ENCODE measurements at places on chromosomes 2 and 18.
A peak's percentile ranks its signal among the peaks of the same experiment; 100 is the strongest.

DNA sequence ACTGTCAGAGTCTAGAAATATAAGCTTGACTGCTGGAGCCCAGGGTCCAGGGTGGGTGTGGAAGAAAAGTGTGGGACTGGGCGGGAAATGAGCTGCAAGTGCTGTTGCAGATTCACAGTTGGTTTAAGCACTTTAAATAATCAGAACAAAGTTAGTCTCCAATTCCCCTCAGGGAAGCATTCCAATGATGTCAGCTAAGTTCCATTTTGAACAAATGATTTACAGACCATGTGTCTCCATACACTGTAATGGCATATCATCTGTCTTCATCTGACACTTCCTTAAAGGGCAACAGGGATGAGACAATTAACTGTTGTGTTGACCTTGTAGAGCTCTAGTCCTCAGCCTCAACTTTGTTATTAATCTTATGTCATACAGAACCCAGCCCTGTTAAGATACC is 31.5 kb upstream of the REG3A start:
- DNase-seq = no peak

DNA sequence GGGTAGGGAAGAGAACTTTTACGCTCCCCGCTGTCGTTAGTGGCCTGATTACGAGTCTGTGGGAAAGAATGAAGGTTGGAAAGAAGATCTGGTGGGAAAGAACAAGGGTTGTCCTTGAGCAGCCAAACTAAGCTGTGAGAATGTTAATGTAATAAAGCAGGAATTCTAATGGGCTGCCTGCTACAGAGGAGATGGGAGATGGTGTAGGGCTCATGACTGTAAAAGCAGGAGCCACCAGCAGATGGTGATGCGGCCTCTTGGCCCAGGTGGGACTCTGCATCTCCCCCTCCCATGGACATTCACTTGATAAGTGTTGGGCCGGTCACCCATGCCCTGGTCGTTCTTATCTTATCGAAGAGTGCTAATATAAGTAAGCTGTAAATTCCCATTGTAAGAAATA is 150.0 kb downstream of the NEDD4L start:
- no peak for DNase-seq

DNA sequence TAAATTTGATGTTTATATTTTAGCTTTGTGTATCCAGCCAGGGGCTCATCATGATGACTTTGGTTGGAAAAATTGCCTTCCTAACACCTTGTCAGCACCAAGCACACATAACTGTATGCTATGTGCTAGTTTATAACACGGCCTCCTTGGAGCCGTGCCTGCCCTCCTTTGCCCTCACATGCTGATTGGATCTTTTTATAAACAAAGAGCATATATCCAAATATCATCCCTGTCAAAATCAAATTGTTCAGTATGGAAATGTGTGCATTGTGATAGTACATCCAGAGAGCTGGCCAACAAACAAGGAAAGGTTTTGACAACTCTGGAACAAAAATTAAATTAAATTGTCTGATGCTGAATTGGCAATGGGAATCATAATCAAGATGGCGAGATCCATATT is 241.5 kb downstream of the DCDC2C start:
- DNase-seq = no peak

- DNase-seq = peak; percentile 77
Measured at GRCh38 chr2:141331127-141331526, 799.7 kb downstream of the LRP1B start.

- DNase-seq = peak; percentile 94
Measured at GRCh38 chr2:203804070-203804469, 63.5 kb upstream of the CTLA4 start.

- DNase-seq = no peak
Measured at GRCh38 chr18:63730773-63731172, 28.0 kb downstream of the SERPINB11 start.

GRCh38 chr2:240466579-240467148 is 31.2 kb downstream of the GPC1 start:
- no peak for DNase-seq

DNA sequence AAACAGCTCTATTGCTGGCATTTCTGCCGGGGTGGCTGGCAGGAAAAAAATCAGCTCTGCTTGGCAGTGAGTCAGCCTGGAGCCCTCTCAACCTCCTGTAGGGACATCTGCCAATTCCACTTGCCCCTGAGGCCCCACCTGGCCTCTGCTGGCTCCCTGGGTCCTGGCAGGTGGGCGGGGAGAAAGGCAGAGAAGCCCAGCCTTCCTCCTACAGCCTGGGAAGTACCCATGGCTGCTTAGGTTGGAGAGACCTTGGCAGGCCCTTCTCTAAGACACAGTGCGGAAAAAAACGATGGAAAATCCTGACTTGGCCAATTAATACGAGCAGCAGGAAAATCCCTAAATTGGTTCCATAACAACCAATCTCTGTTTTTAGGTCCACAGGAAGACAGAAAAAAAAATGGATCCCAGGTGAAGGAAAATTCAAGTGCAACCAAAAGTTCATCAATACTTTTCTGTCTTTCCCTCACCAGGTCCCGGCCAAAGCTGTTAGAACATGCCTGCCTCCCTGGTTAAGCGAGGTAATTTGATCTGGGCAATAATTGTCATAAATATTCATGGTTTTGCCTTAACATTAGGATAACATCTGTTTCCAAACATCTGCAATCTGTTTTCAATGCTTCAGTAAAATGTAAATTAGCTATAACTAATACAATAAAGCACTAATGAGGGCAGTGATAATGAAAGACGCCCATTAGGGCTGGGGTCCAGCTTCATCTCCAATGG is 245.9 kb downstream of the TFCP2L1 start:
- DNase-seq = peak; percentile 10

DNA sequence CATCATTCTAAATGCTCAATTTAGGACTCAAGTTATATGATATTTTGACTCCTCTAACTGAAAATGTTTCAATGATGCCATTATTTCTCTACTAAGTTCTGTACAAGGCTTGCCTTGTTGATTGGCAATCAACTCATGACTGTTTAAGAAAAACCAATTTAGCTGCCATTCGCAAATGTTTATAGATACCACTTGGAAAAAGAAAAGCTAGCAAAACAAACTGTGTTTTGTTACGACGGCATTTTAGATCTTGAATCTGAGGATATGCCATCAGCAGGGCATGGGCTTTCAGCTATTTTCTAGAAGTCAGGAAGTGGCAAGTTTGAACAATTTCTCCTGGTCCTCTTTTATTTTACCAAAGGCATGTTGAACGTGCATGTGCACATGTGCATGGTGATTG is 65.3 kb downstream of the MREG start:
- no peak for DNase-seq

DNA sequence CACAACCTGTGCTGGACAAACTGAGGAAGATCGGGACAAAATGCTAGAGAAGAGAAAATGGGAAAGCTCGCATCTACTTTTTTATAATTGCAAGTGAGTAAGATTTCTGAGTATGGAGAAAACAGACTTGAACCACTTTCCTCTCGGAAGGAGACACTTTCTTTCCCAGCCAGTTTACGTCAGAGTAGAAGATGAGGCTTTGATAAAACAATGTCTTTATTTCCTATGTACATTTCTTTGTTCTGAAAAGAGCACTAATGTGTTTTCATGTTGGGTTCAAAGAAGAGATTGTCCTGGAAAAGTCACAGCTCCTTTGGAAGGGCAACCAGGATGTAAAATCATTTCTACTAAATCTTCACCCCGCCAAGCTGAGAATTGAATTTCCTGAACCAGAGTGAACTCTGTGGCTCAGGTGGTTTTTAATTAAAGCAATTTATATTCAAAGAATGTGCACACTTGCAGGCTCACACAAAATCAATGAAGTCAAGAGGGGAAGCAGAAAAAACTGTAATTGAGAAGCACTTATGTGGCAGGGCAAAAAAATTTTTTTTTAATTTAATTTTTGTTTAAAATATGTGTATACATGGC is 23.4 kb upstream of the ITGA6 start:
- no peak for DNase-seq

GRCh38 chr2:126804347-126804746 is 94.3 kb upstream of the TEX51 start:
- DNase-seq = no peak

DNA sequence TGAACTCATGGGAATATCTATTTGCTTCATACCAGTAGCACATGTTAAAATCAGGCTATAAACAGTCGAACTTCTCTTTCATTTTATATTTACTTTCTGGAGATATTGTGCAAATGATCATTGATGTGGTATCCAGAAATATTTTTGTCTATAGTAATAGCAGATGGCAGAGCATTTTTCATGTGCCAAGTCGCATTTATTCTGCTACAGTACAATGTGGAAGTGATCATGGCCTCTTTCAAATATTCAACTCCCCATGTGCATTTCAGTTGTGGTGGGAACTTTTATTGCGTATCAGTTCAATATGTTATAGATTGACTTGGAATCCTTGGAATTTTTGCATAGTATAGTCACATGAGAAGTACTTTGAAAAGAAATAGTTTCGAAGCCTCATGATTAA is 57.4 kb downstream of the RHBDD1 start:
- peak; percentile 90 for DNase-seq

GRCh38 chr2:168317282-168317681 is 69.9 kb upstream of the STK39 start:
- no peak for DNase-seq

All from foreskin fibroblast (primary cell).